ENCODE measurements at places on chromosomes 2 and 18.

- peak; percentile 31 for DNase-seq
Observed at GRCh38 chr2:3603536-3604206, 8.8 kb downstream of the COLEC11 start.

GRCh38 chr2:203016716-203017115 is 2.0 kb downstream of the NBEAL1 start:
- no peak for DNase-seq

GRCh38 chr2:150282771-150283371 is 204.6 kb downstream of the RND3 start:
- no peak for DNase-seq

- no peak for DNase-seq
Observed at GRCh38 chr18:51716277-51716676, 518.8 kb upstream of the MEX3C start.

DNA sequence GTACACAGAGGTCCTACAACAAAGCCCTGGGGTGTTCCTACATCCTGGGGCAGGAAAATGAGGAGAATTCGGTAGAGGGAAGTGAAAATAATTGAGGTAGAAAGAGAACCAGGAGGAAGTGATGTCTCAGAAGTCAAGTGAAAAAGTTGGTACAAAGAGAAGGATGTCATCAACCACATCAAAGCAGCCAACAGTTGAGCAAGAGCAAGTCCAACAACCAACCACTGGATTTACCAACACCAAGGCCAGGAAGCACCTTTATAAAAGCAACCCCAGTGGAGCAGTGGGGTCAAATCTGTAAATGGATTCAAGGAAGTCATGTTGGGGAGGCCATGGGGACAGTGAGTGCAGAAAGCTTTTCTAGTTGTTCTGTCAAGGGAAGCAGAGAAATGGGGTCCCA is 360.4 kb downstream of the ZNF516 start:
- DNase-seq = no peak
